ENCODE measurements at places on chromosomes 7 and 10. TPM values are rescaled to one million over a fixed set of nuclear protein-coding genes. Genes with fewer than 3 reads are reported as not detected.

The ENKUR gene
- 0.33 TPM for polyA plus RNA-seq

The VENTX gene
- polyA plus RNA-seq: 0.23 TPM

The INSYN2A gene
- 1.3 TPM for polyA plus RNA-seq

The ENTPD7 gene
- polyA plus RNA-seq: 4.4 TPM

The HGF gene
- 5.9 TPM for polyA plus RNA-seq

The IRF5 gene
- polyA plus RNA-seq: 1.7 TPM

The NRP1 gene
- 104 TPM for polyA plus RNA-seq

The LIPK gene
- polyA plus RNA-seq: not detected

The AASS gene
- polyA plus RNA-seq: 27.2 TPM

The CDC14C gene
- polyA plus RNA-seq: not detected

The VWA2 gene
- polyA plus RNA-seq: 5.4 TPM

The CALML3 gene
- polyA plus RNA-seq: 0.34 TPM

The PLPP4 gene
- not detected for polyA plus RNA-seq

The C10orf62 gene
- not detected for polyA plus RNA-seq

The DPYSL4 gene
- 4.6 TPM for polyA plus RNA-seq

The NEUROD6 gene
- 0.17 TPM for polyA plus RNA-seq

The TAS2R3 gene
- 0.30 TPM for polyA plus RNA-seq

The NME8 gene
- not detected for polyA plus RNA-seq

The HOXA13 gene
- polyA plus RNA-seq: 0.20 TPM

The PRSS2 gene
- polyA plus RNA-seq: not detected
